Activated CD4-positive, alpha-beta T cell treated with anti-CD3 and anti-CD28 coated beads for 36 hours (primary cell): ENCODE measurements at places on chromosomes 13 and 19.

DNA sequence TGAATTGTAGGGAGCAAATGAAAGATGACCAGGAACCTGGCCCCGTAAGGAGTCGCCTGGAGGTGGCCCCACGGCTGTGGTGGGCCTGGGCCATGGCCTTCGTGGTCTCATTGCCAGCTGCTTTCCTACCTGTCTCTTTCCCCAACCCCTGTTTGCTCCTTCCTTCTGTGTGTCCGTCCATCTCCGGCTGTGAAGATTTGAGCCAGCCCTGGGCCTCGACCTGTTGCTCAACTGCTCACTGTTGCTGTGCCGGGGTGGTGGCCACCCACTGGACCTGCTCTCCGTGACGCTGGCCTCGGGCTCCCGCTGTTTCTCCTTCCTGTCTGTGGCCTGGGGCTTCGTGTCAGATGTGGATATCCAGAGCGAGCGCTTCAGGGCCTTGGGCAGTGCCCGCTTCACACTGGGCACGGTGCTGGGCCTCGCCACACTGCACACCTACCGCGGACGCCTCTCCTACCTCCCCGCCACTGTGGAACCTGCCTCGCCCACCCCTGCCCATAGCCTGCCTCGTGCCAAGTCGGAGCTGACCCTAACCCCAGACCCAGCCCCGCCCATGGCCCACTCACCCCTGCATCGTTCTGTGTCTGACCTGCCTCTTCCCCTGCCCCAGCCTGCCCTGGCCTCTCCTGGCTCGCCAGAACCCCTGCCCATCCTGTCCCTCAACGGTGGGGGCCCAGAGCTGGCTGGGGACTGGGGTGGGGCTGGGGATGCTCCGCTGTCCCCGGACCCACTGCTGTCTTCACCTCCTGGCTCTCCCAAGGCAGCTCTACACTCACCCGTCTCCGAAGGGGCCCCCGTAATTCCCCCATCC is 8.5 kb downstream of the DBP start:
- no peak for DNase-seq

DNA sequence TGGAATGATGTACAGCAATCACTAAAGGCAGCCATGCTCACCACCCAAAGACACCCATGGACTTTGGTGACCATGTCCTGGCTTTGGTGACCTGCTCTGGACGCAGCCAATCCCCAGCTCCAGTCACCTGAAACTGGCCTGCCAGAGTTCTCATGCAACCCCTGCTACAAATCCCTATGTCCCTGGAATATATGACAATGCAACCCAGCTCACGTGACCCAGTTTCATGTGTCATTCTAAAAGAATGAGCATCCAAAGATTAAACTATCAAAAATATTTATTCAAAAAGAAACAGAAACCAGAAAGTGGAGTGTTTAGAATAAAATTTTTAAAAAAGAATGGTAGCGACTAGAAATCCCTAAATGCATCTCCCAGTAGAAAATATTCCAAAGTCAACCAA is 203.3 kb upstream of the IRS2 start:
- no peak for DNase-seq

- DNase-seq = no peak
These were observed 38.0 kb downstream of the ITGBL1 start for GRCh38 chr13:101490406-101491015.

DNA sequence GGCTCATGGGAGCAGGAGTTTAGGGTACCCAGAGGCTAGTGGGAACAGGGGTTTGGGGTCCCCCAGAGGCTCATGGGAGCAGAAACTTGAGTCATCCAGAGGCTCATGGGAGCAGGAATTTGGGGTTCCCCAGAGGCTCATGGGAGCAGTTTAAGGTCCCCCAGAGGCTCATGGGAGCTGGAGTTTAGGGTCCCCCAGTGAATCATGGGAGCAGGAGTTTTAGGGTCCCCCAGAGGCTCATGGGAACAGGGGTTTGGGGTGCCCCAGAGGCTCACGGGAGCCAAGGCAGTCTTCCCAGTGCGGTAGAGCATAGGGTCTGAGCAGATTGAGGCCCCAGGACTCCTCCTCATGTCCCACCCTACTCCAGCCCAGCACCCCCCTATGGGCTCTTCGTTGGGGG is 8.6 kb upstream of the FLT3LG start:
- no peak for DNase-seq

DNA sequence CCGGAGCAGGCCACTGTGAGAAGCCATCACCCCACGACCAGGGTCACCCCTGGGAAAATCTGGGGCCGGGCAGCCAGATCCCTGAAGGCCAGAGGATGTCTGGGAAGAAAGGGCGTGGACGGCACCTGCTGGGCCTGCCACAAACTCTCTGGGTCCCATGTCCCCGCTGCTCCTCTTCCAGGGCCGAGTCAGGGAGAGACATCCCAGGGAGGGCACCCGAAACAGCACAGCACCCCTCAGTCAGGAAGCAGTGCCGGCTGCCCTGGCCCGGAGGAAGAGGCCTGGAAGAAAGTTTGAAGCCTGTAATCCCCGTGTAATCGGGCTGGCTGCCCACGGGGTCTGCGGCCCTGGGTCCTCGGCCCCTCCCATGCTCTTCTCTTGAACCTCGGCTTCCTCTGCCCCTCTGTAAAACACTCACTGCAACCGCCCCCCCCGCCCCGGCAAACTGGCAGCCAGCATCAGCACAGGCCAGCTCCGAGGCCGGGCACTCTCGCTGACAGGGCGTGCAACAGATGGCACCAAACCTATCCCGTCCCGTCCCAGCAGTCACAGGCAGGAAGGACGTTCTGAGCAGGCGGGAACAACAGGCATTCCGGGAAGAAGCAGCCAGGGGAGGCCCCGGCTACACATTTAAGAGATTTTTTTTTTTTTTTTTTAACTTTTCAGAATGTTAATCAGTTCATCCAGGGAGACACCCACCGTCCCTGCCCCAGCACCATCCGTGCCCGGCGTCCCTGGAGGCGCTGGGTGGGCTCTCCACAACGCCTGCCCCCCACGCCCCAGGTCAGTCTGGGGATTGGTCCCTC is 1.5 kb downstream of the SBNO2 start:
- no peak for DNase-seq

GRCh38 chr13:95239283-95239682 is 62.0 kb downstream of the ABCC4 start:
- DNase-seq = no peak

DNA sequence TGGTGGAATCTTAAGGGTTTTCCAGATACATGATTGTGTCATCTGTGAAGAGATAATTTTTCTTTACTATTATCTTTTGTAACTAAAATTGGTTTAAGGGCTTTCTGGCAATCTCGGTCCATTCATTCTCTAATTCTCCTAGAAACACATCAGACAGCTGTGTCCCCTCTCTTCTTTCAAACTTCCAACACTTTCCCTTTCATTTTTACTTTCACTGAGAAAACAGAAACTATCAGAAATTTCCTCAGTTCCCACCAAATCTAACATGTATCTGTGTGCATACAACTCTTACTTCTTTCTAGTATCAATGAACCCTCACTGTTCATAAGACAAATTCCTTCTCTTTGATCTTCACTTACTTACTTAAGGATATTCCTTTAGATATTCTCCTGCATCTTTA is 40.2 kb downstream of the KCNRG start:
- DNase-seq = no peak

DNA sequence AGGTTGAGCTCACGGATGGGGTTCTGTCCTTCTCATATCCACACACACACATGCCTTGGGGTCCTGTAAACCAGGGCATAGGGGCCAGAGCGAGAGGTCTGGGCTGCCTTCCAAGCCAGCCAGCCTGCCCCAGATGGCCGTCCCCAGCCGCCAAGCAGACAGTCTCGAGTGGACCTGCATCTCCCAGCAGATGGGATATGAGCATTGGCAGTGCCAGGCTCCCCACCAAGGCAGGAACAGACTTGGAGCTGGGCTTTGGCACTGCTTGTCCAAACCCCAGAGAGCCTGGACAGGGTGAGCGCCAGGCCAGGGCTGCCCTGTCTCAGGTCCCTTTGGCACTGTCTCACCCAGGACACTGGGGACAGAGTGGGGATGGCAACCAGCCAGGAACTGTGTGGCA is 130.4 kb downstream of the DPF1 start:
- no peak for DNase-seq

GRCh38 chr13:53691417-53691816 is 662.8 kb downstream of the OLFM4 start:
- DNase-seq = no peak

GRCh38 chr13:110128546-110128945 is 178.4 kb downstream of the COL4A1 start:
- no peak for DNase-seq

GRCh38 chr19:58252102-58252685 is 23.5 kb downstream of the ZNF544 start:
- no peak for DNase-seq

DNA sequence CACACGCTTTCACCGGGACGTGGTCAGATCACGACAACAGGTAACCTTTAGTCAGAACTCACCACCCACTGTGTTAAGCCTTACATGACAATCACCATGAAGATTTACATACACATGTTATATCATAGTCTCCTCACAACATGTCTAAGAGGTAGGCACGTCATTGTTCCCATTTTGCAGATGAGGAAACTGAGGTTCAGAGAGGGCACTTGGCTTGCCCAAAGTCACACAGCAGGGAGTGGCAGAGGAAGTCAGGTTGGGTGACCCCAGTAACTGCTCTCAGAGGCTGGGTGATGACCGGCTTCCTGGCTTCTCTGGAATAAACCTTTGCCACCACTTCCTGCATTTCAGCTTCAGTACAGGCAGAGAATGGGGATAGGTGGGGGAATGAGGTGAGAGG is 5.3 kb downstream of the KLK10 start:
- no peak for DNase-seq

- DNase-seq = no peak
These were observed 31.4 kb downstream of the CCDC122 start for GRCh38 chr13:43848001-43848649.

DNA sequence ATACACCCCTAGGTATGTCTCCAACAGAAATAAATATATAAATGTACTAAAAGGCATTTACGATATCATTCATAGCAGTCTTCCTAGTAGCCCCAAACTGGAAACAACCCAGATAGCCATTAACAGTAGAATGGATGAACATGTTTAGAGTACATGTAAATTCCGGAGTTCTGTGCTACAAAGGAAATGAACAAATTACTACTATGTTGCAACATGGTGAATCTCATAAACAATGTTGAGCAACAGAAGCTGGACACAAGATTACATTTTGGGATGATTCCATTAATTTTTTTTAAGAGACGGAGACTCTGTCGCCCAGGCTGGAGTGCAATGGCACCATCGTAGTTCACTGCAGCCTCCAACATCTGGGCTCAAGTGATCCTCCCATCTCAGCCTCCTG is 5.9 kb upstream of the SLC7A10 start:
- no peak for DNase-seq

- no peak for DNase-seq
These were observed 96.6 kb downstream of the TEX26 start for GRCh38 chr13:31029102-31029501.

DNA sequence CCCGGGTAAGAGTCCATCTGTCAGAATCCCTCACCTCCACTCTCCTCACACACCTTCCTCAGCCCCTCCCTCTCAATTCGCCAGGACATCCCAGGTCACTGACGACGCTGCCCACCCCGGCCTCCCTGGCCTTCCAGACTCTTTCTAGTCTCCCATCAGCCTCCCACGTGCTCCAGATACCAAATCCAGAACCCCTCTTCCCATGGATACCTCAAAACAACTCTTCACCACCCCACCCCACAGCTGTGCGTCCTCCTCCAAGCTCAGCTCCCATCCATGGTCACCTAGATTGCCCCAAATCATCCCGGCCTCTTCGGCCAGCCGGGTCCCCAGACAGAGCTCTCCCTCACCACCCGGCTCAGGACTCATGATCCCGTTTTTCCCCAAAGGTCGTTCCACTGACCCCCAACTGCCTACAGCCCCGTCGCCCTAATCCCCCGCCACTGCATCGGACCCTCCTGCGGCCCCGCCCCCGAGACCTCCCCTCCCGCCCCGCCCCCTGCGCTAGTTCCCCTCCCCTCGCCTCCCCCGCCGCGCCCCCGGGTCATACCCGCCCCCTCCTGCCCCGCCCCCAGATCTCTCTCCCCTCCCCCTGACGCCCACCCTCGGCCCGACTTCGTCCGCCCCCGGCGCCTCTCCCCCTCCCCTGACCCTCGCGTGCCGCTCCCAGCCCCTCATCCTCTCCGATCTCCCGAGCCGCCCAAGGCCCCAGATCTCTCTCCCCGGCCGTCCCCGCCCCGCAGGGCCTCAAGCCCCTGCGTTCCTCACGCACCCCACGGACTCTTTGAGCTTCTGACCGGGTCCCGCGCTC is 546 bp downstream of the UBXN6 start:
- peak; percentile 66 for DNase-seq

DNA sequence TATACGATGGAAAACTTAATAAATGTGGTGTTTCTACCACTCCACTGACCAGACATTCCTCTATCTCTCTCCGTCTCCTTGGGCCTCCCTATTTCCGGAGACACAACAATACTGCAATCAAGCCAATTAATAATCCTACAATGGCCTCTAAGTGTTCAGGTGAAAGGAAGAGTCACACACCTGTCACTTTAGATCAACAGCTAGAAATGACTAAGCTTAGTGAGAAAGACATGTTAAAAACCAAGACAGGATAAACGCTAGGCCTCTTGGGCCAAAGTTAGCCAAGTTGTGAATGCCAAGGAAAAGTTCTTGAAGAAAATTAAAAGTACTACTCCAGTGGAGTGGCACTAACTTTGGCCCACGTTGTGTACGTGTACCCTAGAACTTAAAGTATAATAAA is 22.5 kb downstream of the ZDHHC20 start:
- no peak for DNase-seq

DNA sequence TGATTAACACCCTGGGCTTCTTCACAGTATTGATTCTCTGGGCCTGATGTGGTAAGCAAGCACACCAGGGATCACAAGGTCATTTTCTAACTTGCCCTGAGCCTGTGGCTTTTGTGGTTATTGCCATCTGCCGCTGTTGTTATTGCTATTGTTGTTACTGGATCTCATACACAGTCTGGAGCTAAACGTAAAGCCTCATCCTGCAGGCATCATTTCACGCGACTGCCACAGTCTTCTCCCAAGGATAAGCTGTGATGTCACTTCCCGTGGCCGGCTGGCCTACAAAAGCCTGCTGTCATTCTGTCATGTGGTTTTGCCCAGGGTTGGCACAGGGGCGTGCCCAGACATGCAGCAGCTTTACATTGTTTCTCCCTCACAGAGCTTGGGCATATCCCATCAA is 154.0 kb upstream of the GPR12 start:
- DNase-seq = peak; percentile 23

GRCh38 chr13:24042710-24043440 is 117.6 kb upstream of the SPATA13 start:
- DNase-seq = no peak

DNA sequence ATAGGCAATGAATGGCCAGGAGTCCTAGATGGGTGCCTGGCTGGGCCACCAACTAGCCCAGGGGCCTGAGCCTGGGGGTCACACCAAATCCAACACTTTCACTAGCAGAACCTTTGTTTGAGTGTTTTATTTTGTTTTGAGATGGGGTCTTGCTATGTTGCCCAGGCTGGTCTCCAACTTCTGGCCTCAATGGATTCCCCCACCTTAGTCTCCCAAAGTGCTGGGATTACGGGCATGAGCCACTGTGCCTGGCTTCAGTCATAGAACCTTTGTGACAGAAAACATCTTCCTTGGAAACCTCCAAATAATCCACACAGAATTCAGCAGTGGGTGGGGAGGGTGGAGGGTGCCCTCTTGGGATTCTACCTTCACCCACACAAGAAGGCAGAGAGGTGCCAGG is 6.1 kb downstream of the PRKACA start:
- DNase-seq = no peak

GRCh38 chr13:21957833-21958232 is 287.0 kb downstream of the FGF9 start:
- no peak for DNase-seq
